Calu3 (cell line): ENCODE measurements at places on chromosomes 11 and 22.

- no peak for DNase-seq
These were observed 117.4 kb downstream of the SGSM3 start for GRCh38 chr22:40487663-40488249.

- no peak for DNase-seq
These were observed 58.7 kb downstream of the ZNF280B start for GRCh38 chr22:22449819-22450218.

DNA sequence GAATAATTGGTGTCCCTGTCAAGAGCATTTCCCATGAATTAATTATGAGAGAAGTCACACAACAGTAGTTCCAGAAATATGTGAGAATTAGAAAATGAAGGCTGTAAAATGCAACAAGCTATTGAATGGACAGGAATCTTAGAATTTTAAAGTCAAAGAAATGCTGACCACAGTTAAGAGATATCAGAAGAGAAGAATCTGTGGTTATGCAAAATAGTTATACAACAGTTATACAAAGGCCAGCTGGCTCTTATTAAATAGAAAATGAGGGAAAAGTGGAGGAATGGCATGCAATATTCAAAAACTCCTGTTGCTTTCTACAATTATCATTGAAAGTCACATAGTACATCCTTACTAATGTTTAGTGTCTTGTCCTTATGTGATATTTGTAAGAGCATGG, 27.4 kb downstream of the CASP12 start:
- no peak for DNase-seq

GRCh38 chr11:71551711-71552110, 3.5 kb downstream of the KRTAP5-9 start:
- DNase-seq = no peak

DNA sequence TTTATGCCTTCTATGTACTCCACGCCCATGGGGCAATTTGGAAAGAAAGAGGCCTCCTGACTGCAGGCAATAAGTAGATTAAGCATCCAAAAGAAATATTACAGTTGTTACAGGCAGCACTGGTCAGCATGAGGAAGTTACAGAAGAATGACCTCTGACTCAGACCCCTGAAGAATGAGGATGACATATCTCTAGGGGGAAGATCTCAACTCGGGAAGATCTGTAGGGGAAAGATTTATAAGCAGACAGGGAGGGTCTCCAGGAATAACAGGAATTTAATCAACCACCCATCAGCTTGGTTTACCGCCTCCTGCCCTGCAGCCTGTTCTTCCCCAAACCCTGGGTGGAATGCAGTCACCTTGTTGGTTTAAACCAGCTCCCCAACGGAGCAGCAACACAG, 58.0 kb downstream of the RCN1 start:
- DNase-seq = no peak

- DNase-seq = no peak
These were observed 764.8 kb upstream of the FAT3 start for GRCh38 chr11:91459840-91460239.

DNA sequence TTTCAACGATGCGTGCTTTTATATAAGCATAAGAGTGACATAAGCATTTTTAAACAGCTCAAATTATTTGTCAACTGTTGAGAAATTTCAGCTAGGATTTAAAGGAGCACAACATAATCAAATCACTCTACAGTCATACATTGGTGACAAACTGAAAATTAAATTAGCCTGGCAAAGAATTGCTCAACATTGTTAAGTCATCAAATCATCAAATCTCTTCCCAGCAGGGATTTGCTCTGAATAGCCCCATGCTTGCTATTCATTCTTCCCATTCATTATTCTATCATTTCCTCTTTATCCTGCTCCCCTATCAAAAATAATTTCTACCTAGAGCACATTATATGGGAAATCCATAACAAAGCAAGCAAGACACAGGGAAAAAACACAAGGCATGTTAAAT, 198.7 kb upstream of the LUZP2 start:
- DNase-seq = no peak

DNA sequence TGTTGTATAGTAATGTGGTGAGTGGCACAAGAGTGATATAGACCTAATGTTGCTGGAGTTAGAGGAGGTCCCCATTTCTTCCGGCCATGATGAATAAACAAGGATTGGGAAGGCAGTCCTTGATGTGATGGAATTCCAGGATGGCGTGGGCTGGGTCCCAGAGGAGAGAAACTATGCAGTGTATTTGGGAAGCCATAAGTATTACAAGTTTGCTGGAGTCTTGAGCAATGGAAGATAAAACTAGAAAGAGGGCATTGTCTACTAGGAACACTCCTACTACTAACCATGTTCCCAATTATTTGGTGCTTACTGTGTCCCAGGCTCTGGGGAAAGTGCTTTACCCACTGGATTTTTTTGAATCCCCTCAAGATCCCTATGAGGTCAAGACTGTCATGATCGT, 20.0 kb downstream of the LDLRAD3 start:
- no peak for DNase-seq

DNA sequence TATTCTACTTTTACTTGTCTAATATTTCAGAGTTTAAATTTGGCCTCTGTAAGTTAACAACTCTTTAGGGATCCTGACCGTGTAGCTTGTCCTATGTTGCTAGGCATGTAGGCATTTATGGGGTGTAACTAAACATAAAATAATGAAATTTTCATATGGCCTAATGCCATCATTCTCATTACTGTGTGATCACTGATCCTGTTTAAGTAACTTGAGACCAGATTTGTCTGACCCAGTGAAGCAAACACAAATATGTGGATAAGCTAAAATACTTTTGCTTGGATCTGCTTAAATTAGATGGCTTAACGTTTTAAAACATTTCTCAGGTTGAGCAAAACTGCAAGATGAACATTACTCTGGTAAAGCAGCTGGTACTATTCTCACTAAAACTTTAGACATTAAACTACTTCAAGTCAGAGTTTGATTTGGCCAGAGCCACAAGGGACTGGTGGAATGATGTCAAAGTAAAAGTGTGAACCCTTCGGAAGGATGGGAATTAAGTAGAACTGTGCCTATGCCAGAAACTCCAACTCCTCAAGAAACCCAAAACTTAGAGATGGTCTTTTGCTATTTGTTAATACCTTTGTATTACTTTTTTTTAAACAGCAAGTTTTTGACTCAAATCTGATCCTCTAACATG, 12.5 kb downstream of the QSER1 start:
- DNase-seq = no peak

GRCh38 chr11:128956401-128957201, 13.9 kb upstream of the TP53AIP1 start:
- peak; percentile 41 for DNase-seq

GRCh38 chr11:5738431-5738830, 2.2 kb downstream of the OR56B1 start:
- no peak for DNase-seq

- DNase-seq = no peak
These were observed 29.5 kb upstream of the NCAM1 start for GRCh38 chr11:112931703-112932102.

- peak; percentile 32 for DNase-seq
These were observed 13.1 kb downstream of the USP2 start for GRCh38 chr11:119368121-119369034.

GRCh38 chr11:115780646-115781362, 276.6 kb upstream of the CADM1 start:
- DNase-seq = no peak

GRCh38 chr11:92380882-92381281, 156.3 kb downstream of the FAT3 start:
- DNase-seq = no peak

- DNase-seq = no peak
These were observed 43.6 kb downstream of the MEI1 start for GRCh38 chr22:41742918-41743317.

DNA sequence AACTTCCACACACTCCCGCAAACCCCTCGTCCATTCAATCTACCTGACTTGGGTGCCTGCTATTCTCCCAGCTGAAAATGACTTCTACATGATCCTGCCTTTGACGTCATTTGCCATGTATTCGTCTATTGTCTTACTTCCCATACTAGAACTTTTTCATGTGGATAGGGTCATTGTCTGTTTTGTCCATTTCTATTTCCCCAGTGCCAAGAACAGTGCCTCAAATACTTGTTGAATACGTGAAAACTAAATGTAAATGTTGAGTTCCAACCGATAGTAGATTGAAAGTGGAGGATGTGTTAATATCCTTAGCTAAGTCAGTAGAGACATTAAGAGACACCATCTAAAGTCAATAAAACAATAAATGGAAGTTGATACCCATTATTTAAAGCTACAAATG, 935 bp downstream of the TRIM68 start:
- DNase-seq = no peak

DNA sequence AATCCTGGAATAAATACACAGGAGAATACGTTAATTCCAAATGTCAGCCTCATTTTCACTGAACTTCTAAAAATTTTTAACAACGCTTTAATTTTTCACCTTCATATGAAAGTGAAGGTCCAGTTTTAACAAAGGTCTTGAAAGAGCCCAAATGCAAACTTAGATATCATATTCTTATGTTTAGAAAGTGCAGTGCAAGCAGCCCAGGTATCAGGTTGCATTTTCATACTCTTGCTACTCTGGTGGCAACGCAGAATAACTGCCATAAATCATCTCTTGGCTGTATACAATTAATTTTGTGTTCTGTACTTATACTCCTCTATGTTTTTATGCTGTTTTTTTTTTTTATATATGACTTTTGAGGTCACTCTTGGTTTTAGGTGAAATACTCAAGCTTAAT, 496.7 kb upstream of the ARHGAP42 start:
- no peak for DNase-seq

DNA sequence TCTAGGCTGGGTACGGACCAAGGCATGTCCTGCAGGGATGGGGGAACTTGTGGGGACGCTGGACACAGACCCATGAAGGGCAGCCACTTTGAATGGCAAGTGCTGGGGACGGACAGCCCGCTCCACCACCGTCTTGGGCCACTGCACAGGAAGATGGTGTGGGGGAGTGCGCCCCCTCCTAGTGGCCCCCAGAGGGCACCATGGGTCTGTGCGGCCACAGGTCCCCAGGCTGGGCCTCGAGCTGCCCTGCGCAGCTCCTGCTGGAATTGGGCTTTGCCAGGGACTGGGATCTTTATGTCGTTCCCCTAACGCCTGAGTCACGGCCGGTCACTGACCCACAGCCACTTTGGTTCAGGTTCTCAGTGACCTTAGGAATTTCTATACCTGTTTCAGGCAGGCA, 44.4 kb downstream of the NAT10 start:
- DNase-seq = peak; percentile 38

GRCh38 chr22:44650806-44651205, 51.2 kb upstream of the PRR5 start:
- no peak for DNase-seq

- DNase-seq = no peak
These were observed 222.2 kb upstream of the TENM4 start for GRCh38 chr11:79663017-79663416.

DNA sequence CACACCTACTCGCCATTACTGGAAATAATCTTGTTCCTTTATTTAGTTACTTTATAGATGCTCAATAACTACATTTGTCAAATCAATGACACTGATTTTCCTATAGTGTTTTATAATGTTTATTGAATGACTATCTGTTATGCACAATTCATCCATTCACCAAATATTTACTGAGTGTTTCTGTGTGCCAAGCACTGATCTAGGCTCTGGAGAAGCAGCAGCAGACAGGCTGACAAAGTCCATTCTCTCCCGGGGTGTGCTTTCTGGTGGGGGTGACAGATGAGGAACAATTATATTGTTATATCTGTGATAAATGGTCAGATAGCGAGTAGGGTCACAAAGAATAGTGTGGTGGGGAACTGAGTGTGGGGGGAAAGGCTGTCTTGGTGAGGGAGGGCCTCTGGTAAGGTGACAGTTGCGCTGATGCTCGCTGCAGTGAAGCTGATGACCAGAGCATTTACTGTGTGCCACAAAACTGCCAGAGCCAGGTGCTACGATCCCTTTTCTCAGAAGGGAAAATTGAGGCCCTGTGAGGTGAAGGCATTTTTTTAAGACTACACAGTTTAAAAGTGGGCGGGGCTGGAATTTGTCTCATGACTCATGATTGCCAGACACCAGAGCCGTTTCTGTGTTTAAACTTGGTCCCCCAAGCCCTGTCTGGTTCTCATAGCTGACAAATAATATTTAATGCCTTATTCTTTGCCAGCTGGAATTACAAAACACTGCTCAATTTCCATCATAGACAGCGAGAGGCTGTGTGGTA, 10.2 kb downstream of the PACS1 start:
- DNase-seq = peak; percentile 37

GRCh38 chr11:93857413-93858120, 7.1 kb upstream of the VSTM5 start:
- DNase-seq = no peak

GRCh38 chr22:35345808-35346505, 34.9 kb upstream of the HMOX1 start:
- DNase-seq = no peak

- no peak for DNase-seq
These were observed 362.0 kb downstream of the METTL15 start for GRCh38 chr11:28470180-28470579.

- DNase-seq = no peak
These were observed 57.7 kb upstream of the LINC01488 start for GRCh38 chr11:69423611-69424385.

DNA sequence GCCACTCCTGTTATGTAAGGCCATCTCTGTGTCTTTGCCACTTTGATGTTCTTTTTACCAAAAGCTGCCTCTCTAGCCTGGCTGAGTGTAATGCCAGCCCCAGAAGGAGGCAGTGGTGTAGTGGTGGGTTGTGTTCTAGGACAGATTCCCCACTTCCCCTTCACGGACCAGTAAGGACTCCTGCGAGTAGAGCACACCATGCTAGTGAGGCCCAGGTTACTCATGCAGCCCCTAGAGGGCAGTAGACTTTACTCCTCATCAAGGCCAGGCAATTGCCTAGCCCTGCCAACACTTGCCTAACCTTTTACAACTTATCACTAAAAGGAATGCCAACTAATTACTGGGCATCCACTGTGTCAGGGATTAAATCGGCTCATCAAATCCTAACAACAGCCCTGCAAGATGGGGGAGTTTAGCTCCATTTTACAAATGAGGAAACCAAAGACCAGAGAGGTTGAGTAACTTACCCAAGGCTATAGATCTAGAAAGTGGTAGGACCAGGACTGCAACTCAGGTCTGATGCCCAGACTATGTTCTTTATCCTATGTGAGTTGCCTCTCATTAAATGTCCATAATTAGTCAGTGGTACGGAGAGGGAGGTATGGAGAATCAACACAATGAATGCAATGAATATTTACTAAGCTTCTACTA, 75.3 kb downstream of the APIP start:
- DNase-seq = peak; percentile 35

DNA sequence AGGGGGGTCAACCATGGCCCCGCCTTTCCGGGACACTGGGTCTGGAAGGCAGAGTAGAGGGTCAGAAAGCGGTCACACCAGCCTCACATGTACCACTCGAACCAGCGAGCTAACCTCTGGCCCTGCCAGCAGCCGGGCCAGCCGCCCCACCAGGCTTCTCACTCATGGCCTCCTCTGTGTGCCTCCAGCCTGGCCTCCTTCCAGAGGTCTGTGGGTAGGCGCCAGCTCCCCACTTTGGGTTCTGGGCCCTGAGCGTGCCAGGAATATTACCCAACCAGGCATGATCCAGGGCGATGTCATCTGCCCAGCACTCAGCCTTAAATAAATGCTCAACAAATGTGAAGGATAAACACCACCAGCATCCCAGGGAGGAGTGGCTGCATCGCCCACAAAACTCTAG, 5.8 kb downstream of the SCUBE1 start:
- no peak for DNase-seq

- DNase-seq = no peak
These were observed 5.0 kb downstream of the FTH1 start for GRCh38 chr11:61962213-61963015.

- no peak for DNase-seq
These were observed 24.5 kb upstream of the DGKZ start for GRCh38 chr11:46322759-46323158.
